ENCODE measurements at places on chromosomes 1 and 21. TPM values are rescaled to one million over a fixed set of nuclear protein-coding genes. Genes with fewer than 3 reads are reported as not detected.

SDC3 gene
- total RNA-seq: 13.2 TPM

DCDC2B gene
- not detected for total RNA-seq

DNAJC16 gene
- total RNA-seq: 24.3 TPM

- DNase-seq: peak; percentile 25
- H3K4me1 ChIP-seq: peaks cover 14% of the 10 kb centered on the region
- H3K4me3 ChIP-seq: no peak overlapping the region
- peak overlapping the region; percentile 39 for H3K27ac ChIP-seq
- no peaks in the 10 kb centered on the region for H3K36me3 ChIP-seq
These were observed 417.7 kb upstream of the USP24 start for GRCh38 chr1:55632906-55633305.

DNA sequence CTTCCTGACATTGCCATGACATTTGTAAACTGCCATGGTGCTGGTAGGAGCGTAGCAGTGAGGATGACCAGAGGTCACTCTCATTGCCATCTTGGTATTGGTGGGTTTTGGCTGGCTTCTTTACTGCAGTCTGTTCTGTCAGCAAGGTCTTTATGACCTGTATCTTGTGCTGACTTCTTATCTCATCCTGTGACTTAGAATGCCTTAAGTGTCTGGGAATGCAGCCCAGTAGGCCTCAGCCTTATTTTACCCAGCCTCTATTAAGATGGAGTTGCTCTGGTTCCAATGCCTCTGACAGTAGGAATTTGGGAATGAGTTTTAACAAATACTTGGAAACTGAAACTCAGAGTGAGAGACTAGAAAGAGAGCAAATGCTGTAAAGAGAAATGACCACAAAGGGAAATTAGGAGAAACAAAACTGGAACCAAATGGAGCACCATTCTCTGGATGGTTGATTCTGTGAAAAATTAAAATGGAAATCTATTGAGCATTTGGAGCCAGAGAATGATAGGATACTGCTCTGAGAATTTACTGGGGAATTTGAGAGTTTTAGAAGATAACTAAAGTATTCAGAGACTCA lies 50.1 kb upstream of the RHOU start:
- H3K4me3 ChIP-seq: no peak overlapping the region
- no peaks in the 10 kb centered on the region for H3K27me3 ChIP-seq
- DNase-seq: no peak
- H3K27ac ChIP-seq: no peak overlapping the region

DNA sequence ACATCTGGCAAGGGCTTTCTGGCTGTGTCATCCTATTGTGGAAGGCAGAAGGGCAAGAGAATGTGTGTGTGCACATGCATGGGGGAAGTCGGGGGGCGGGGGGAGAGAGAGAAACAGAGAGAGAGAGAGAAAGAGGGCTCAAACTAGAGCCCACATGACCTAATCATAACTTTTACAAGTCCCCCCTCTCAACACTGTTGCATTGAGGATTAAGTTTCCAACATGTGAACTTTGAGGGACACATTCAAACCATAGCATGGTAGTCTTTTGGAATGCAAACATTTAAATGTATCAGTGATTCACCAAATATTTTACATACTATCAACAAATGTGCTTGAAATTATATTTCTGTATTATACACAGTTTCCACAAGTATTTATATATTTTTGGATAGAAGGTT lies 655.4 kb upstream of the B3GALT2 start:
- DNase-seq: no peak
- no peaks in the 10 kb centered on the region for H3K4me1 ChIP-seq
- H3K27ac ChIP-seq: no peak overlapping the region
- H3K36me3 ChIP-seq: no peaks in the 10 kb centered on the region
- no peak overlapping the region for H3K4me3 ChIP-seq
- no peaks in the 10 kb centered on the region for H3K27me3 ChIP-seq

GRCh38 chr1:47333578-47333921 lies at the start of gene CMPK1:
Gene CMPK1 (plus strand): TSS chr1:47333790. CDS start chr1:47333946, 156 bp downstream.
- peak within 1 kb of the TSS; percentile 98 for H3K27ac ChIP-seq
- H3K4me1 ChIP-seq: peaks cover 35% of the 10 kb centered on the region
- peak; percentile 85 for DNase-seq
- H3K27me3 ChIP-seq: no peaks in the 10 kb centered on the region
- no peaks in the 10 kb centered on the region for H3K36me3 ChIP-seq

GFI1 gene
- 0.27 TPM for total RNA-seq

DNA sequence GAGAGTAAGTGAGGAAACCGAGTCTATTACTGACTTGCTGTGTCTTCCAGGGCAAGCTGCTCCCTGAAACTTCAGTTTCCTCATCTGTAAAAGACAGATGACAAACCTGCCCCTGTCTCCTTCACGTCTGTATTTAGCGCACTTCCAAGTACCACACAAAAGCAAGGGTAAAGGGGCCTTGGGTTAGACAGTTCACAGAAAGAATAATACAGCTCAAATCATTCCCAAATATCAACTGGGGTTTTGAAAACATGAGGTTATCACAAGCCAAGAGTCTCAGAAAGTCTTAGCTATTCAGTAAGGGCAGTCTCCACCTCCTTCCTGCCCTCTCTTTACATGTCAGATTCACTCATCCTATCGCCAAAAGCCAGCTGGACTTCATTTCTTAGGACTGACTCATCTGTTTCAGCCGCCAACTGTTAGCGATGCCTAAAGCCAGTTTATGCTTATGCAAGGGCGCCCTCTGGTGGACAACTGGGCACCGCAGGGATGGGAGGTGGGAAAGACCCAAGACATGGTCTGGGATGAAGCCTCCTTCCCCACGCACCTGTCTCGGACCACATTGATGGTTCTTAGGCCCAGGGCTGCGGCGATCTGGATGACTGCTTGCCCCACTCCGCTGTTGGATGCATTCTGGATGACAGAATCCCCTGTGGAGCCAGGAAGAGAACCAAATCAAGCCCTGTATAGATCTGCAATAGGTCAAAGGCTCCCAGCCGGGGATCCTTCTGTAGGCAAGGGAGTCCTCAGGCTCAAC lies 21.1 kb upstream of the SRSF4 start:
- peak; percentile 98 for DNase-seq
- H3K36me3 ChIP-seq: no peaks in the 10 kb centered on the region
- no peak overlapping the region for H3K4me3 ChIP-seq
- H3K4me1 ChIP-seq: peaks cover 13% of the 10 kb centered on the region
- H3K27ac ChIP-seq: peak overlapping the region; percentile 85

FMN2 gene
- 6.2 TPM for total RNA-seq

GRCh38 chr1:206828765-206829164 lies 36.7 kb upstream of the IL20 start:
- no peak overlapping the region for H3K27ac ChIP-seq
- H3K27me3 ChIP-seq: no peaks in the 10 kb centered on the region
- no peak for DNase-seq
- H3K4me3 ChIP-seq: no peak overlapping the region
- H3K4me1 ChIP-seq: peaks cover 12% of the 10 kb centered on the region

- H3K27ac ChIP-seq: peak overlapping the region; percentile 97
- H3K4me3 ChIP-seq: no peak overlapping the region
- peaks cover 54% of the 10 kb centered on the region for H3K4me1 ChIP-seq
- no peak for DNase-seq
These were observed 21.3 kb downstream of the MTHFR start for GRCh38 chr1:11784256-11784992.

- DNase-seq: peak; percentile 12
- H3K4me1 ChIP-seq: no peaks in the 10 kb centered on the region
- no peaks in the 10 kb centered on the region for H3K36me3 ChIP-seq
- H3K27ac ChIP-seq: no peak overlapping the region
- H3K27me3 ChIP-seq: no peaks in the 10 kb centered on the region
These were observed 102.0 kb upstream of the RUNX3 start for GRCh38 chr1:25031966-25032667.

- H3K4me3 ChIP-seq: no peak overlapping the region
- peak overlapping the region; percentile 98 for H3K27ac ChIP-seq
- H3K36me3 ChIP-seq: no peaks in the 10 kb centered on the region
- peak; percentile 25 for DNase-seq
- H3K4me1 ChIP-seq: peaks cover 24% of the 10 kb centered on the region
- no peaks in the 10 kb centered on the region for H3K27me3 ChIP-seq
These were observed 1.0 kb downstream of the DNAJB4 start for GRCh38 chr1:78005755-78006154.

GRCh38 chr21:24583473-24583872 lies 1023.8 kb downstream of the MRPL39 start:
- H3K36me3 ChIP-seq: no peaks in the 10 kb centered on the region
- no peaks in the 10 kb centered on the region for H3K27me3 ChIP-seq
- no peaks in the 10 kb centered on the region for H3K4me1 ChIP-seq
- no peak overlapping the region for H3K27ac ChIP-seq
- DNase-seq: no peak

Data from thyroid gland (tissue), 4 donors.